Activated naive CD4-positive, alpha-beta T cell treated with anti-CD3 and anti-CD28 coated beads, Interleukin-2, amount 50 U/mL, for 72 hours (primary cell): ENCODE measurements at places on chromosomes 3 and 15.

DNA sequence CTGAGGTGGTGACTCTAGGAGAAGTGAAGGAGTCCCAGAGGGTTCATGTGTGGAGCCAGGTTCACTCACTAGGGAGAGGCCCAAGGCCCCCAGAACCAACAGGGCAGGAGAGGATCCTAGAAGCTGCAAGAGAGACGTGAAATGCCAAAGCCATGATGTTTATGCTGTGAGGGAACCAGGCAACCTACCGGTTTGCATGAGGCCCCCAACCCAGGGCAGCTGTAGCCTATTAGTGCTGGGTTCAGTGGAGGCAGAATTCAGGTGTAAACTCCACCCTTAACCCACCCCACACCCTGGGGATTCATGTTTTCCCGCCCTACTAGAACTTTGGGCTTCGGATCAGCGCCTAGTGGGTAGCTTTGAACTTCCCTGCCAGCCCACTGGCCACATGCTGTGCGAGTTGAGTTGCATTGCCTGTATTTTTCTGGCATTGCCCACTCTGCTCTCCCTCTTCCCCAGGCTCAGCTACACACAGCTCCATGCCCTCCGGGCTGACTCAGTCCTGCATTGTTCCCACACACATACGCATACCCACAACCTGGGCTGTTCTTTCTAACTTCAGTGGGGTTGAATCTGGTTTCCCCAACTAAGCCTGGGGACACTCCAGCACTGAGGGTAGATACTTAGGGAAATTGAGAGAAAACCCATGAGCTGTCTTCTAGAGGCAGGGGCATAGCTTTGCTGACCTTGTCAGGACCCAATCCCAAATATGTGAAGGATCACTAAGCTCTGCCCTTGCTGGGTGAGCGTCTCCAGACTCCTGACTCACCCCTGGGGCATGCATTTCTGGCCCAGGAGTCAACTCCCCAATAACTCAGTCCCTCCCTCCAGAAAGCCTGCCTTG lies 2.0 kb upstream of the ZBTB47 start:
- DNase-seq, result no peak

- DNase-seq, result no peak
Observed at GRCh38 chr3:108973019-108973418, 19.3 kb upstream of the GUCA1C start.

DNA sequence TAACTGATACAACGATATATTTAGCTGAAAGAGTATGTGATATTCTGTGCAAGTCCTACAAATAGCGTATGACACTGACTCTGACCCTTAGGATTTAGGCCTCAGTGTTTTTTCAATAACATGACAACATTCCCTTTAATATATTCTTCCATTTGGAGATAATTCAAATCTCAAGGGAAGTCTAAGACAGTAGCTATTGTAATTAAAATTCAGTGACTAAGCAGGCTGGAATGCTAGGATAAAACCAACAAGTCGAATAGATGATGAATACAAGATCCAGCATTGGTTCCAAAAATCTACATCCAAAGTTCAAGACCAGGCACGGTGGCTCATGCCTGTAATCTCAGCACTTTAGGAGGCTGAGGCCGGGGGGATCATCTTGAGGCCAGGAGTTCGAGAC lies 56.2 kb downstream of the QTRT2 start:
- no peak for DNase-seq

GRCh38 chr15:66832664-66833063 lies 130.6 kb downstream of the SMAD6 start:
- DNase-seq, result no peak

- DNase-seq, result no peak
Observed at GRCh38 chr3:31371484-31372177, 161.1 kb upstream of the STT3B start.
